ENCODE measurements at places on chromosomes 4 and X.

- DNase-seq, result no peak
Observed at GRCh38 chr4:145552181-145552822, 66.9 kb upstream of the MMAA start.

- DNase-seq, result no peak
Observed at GRCh38 chrX:109533005-109533404, 3.6 kb upstream of the NXT2 start.

GRCh38 chr4:106058921-106059320, 163.7 kb downstream of the NPNT start:
- no peak for DNase-seq

GRCh38 chr4:152154433-152154832, 381.5 kb downstream of the FBXW7 start:
- DNase-seq, result no peak

- no peak for DNase-seq
Observed at GRCh38 chr4:150679765-150680343, 97.9 kb downstream of the MAB21L2 start.

DNA sequence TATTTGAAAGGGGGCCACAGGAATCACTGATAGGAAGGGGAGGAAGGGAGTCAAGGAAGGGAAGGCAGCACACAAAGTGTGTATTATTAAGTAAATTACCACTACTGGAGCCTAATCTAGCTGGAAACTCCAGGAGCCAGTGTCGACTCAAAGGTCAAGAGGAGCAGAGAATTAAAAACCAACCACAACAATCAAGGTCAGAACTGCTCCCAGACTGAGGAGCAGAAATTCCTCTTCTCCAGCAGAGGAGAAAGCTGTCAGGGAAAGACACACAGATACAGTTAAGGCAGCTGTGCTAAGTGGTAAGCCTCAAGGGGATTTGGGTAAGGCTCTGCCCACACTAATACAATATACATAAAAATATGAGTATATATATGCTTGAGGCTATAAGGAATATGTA, 87.5 kb upstream of the PTPN13 start:
- no peak for DNase-seq

DNA sequence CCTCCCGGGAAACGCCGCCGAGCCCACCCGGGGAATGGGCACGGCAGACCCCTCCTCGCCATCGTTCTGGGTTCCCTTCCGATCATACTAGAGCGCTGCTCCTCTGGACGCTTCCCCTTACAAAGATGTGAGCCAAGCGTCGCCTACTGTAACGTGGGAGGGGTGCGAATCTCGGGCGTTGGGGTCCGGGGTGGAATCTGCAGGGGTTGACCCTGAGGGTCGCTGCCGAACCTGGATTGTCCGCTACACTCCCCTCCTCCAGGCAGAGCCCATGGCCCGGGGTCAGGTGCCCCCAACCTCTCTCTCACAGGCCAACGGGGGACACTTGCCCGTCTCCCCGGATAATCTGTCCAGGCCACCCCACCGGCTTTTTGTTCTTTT, 13.8 kb downstream of the BCOR start:
- no peak for DNase-seq

GRCh38 chrX:15931362-15931761, 76.7 kb upstream of the AP1S2 start:
- no peak for DNase-seq

- DNase-seq, result peak; percentile 88
Observed at GRCh38 chrX:48761674-48762471, at the start of gene GLOD5. GLOD5 (plus strand) TSS chrX:48761747; CDS start chrX:48761791, 44 bp downstream.

- no peak for DNase-seq
Observed at GRCh38 chr4:186767794-186768193, 44.1 kb upstream of the FAT1 start.

DNA sequence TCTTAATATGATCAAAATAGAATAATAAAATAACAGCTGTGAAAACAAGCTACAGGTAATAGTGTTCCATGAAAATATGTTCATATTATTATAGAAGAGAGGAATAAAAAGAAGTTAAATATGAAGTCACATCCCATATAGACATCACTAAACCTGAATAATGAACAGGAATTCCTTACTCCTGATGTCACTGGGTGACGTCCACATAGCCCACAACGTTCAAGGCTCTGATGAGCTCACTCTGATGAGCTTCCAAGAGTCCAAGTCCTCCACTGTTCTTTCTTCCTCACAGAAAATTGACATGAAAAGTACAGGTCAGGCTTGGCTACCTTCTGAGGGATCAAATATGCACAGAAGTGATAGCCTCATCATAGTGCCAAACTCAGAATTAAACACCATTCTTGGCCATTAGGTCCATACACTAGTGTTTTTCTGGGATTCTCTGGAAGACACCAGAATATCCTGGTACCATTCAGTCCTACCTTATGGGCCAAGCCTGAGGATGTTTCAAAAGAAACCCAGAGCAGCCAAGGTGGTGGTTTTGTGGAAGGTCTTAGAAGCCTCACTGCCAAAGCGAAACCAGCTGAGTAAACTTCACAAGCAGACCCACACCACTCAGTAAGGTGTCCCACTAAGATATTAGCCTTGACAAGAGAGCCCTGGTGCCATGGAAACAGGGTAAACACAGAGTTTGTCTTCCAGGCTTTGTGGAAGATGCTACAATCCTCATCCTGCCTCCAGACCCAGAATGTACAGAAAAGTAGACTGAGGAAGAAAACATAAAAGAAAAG, 138.4 kb upstream of the HHIP start:
- no peak for DNase-seq

GRCh38 chrX:115390078-115390477, 100.6 kb downstream of the LUZP4 start:
- no peak for DNase-seq

DNA sequence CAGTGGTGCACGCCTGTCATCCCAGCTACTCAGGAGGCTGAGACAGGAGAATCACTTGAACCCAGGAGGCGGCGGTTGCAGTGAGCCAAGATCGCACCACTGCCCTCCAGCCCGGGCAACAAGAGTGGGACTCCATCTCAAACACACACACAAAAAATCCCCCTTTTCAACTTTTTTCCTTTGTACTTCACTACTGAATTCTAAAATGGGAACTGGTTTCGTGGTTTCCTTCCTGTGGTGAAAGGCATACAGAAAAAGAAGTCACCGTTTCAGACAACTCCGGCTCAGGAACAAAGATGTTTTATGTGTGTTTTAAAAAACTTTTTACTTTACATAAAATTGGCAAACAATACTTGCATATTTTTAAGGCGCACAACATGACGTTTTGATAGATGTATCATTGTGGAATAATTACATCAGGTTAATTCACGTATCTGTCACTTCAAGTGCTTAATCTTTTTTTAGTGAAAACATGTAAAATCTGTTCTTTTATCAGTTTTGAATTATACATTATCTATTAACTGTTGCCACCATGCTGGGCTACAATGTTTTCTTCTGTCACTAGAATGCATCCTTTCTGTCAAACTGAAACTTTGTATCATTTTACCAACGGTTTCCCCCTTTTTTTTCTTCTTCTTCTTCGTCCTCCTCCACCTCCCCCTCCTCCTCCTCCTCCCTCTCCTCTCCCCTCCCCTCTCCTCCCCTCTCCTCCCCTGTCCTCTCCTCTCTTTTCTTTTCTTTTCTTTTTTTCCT, 186.0 kb downstream of the CRLF2 start:
- DNase-seq, result no peak

GRCh38 chrX:103405009-103405333, 28.6 kb downstream of the BEX3 start:
- DNase-seq, result no peak

- no peak for DNase-seq
Observed at GRCh38 chr4:79181190-79181589, 144.7 kb downstream of the NAA11 start.

DNA sequence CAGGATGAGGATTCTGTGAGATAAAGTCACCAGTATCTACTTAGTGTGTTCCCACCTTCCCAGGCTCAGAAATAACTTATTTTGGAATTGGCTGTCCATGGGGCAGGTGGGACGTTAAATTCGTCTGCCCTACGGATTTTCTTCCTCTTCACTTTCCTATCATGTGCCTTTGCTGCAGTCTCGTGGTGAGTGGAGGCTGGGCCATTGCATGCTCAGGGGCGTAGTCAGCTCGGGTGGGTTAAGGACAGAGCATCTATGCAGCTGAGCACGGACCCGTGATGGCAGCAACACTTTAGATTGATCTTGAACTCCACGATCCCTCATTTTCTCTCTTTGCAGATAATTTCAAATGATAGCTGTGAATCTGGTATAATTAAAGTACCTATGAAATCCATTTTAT, 51.5 kb downstream of the CLDN22 start:
- no peak for DNase-seq

- DNase-seq, result no peak
Observed at GRCh38 chr4:41177016-41177415, 37.3 kb downstream of the APBB2 start.

DNA sequence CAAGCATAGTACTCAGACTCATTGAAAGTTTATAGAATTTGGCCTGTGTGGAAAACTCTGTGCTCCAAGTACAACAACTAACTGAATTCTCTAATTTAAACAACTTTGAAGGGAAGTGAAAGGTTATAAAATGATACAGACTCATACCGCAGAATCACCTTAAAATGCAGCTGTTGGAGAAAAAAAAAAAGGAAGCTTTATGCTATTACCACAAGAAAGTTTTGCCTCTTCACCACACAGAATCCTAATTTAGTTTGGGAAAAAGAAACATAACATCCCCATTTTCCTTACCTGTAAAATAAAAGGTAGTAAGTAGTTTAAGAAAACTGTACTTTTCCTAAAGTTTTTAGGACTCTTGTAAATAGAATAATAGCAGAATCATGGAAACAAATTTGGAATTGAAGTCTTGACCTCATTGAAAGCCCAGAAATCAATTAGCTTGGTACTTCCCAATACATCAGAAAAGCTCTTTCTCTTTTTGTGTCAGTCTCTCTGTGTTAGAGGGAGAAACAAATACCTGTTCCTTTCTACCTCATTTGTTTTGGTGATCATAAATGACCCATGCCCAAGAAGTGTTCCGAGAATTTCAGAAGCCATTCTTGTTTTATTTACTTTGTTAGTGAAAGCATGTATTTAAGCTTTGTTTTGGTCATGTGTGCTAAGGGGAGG, 78.8 kb downstream of the NFKB1 start:
- no peak for DNase-seq

DNA sequence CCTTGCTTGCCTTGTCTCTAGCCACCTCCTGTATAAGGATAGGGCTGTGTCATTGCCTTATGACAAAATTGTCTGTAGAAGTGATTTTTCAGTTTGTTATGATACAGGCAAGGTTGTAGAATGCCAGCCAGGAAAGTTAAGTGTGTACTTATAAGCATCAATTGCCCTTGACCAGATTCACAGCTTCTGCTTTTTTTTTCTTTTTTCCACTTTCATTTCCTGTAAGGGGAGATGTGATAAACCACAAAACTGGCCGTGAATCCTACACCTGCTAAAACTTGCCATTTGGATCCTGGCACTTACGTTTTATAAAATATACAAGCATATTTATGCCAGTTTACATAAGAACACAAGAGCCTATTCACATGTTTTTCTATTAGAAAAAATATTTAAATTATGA, 35.0 kb upstream of the BMPR1B start:
- DNase-seq, result no peak

GRCh38 chr4:145564540-145564939, 54.6 kb upstream of the MMAA start:
- no peak for DNase-seq

DNA sequence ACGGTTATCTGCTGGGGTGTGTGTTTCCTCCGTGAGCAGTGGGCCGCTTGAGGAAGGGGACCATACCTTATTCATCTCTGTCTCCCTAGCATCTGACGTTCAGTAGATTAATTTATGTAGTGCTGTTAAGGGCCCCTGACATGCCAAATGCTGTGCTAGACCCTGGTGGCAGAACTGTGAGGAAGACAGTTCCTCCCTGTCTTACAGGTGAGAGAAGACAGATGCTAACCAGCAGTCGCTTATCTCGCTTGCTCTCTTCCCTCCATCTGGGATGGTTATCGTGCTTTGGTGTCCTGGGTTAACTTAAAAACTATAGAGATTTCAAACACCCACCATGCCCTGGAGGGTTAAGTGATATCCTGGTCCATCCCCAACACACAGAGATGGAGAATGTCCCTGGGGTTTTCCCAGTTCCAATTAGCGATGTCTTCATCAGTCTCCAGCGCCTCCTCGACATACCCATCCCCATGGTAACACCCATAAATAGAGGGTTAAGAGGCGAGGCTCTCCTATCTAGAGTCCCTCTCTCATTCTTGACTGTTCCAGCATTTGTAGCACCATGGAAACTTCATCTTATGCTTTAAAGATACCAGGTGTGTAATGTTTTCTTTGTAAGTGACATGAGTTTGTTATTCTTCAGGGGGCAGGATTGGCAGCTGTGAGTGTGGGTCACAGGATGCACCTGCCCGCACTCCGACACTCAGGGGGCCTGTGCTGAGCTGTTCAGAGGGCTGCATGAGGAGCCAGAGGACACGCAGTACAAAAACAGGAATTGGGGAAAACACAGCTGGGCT, 135.2 kb downstream of the STK32B start:
- no peak for DNase-seq

- no peak for DNase-seq
Observed at GRCh38 chr4:74314329-74314728, 6.1 kb downstream of the EPGN start.

GRCh38 chr4:38715050-38715449, 51.1 kb downstream of the KLF3 start:
- DNase-seq, result no peak

DNA sequence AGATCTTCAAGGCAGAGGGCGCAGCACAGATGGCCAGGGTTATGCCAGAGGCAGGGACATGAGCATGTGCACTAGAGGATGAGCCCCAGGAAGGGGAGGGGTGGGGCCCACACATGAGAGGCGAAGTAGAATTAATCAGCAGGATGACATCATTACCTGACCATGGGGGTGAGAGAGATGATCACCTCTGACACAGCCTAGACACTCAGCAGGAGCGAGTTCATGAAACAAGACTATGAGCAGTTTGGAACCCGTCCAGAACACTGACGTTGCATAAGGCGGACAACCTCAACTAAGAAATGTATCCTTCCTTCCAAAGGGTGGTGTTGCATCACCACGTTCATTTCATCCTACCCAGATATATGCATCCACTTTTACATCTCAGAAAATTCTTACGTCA, 446.7 kb upstream of the TENM3 start:
- DNase-seq, result no peak

- peak; percentile 41 for DNase-seq
Observed at GRCh38 chr4:3321295-3321889, 28.6 kb downstream of the RGS12 start.

DNA sequence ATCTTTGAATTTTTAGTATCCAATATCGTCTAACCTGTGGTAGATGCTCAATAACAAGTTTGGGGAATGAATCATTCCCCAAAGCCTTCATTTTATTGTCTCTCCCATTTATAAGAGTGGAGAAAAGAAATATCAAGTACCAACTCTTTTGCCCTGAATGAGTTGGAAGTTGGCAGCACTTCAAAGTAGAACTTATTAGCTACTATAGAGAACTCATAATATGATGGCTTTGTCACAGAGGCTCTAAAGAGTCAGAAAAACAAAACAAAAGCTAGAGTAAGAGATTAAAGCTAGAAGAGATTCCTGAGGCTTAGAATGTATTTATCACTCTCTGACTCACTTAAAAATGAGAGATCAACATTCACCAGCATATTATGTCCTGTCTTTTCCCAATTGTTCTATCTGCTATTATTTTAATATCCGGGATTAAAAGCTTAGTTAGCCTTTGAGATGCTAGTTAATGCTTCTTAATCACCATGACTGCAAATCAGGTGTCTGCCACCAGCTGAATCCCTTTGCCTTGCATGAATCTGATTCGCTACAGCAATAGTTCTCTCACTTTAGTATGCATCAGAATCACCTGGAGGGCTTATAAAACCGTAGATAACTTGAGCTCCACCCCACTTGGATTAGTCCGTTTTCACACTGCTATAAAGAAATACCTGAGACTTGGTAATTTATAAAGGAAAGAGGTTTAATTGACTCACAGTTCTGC, 77.9 kb downstream of the PALLD start:
- DNase-seq, result no peak

Data from endodermal cell (in vitro differentiated cells).